ENCODE measurements at places on chromosomes 13 and 19.
A peak's percentile ranks its signal among the peaks of the same experiment; 100 is the strongest.

DNA sequence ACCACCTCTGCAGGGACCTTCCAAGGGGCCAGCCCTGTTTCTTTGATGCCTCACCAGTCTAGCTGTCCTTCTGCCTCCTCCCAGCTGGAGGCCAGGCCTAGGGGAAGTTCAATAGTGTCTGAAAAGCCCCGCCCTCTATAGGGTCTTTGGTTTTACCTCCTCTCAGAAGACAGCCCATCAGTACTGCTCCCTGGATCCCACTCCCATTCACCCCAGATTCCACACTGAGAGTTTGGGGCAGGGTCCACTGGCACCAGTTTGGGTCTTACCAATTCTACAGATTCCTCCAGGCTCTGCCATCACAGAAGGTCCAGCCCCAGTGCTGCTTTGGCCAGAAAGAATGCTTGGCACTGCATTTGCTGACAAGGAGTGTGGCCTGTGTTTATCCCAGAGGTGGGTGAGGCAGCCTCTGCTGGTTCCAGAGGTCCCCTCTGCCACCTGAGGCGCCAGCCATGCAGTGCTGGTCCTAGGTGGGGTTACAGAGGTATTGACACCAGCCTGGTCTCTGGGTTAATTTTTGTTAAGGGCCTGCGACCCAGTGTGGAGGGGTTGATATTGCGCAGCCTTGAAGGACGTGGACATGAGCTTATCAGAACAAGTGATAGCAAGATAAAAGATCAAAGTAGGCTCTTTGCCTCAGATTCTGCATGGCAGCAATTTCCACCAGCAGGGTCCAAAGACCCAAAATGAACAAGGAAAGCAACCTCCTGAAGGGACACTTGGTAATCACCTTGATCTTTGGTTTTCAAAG, 41.4 kb upstream of the IGSF23 start:
- DNase-seq, result no peak

DNA sequence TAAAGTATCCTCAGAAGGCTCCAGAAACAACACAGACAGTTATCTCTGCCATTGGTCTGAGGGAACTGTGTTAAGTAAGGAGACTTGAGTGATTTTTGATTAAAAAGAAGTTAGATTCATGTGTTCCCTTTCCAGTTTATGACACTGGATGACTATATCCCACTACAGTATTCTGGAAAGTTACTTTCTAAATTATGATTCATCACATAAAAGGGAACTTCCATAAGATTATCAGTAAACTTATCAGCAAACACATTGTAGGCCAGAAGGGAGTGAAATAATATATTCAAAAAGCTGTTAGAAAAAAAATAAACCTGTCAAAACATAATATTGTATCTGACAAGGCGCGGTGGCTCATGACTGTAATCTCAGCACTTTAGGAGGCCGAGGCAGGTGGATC, 700.0 kb downstream of the SLITRK6 start:
- DNase-seq, result no peak

GRCh38 chr13:43688227-43688907, 98.4 kb downstream of the ENOX1 start:
- no peak for DNase-seq

DNA sequence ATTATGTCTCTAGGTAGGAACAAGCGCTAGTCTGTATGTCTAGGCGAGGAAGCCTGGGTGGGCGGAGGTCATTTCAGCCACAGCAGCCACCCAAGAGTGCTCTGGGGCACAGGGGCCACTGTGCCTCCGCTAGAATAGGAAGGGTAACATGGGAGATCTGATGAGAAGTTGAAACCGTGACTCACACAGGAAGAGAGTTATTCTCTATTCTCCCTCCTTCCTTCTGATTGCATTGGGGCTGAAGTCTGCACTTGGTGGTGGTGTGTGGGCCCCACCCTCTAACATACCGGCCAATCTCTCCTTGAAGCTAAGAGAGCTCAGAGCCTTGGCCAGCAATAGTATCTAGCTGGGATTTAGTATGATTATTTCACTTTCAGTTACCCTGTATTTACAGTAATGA, 20.3 kb upstream of the GGACT start:
- DNase-seq, result no peak

DNA sequence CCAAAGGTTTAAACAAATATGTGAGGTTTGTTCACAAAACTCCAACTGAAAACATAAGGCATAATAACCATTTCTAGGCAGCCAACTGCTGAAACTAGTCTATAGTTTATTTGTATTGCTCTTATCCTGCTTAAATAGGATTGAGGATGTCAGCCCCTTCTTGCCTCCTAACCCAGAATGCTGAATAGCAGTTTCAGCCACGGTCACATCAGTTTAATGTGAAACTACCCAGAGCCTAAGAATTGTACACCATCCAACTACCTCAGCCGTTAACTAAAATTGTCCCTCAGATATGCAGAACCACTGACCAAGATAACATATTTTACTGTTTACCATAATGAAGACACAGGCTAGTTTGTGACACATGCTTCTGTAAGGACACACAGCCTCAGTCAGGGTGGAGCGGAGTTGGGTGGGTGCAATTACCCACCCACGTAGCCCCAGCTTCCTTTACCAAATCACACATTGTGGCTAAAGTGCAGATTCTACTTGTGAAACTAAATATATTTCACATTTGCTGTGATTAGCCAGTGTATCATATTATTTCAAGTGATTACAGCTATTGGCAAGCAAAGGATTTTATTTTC, 259.9 kb downstream of the EFNB2 start:
- DNase-seq, result no peak

GRCh38 chr19:13072188-13072908, 30.3 kb downstream of the LYL1 start:
- DNase-seq, result no peak

DNA sequence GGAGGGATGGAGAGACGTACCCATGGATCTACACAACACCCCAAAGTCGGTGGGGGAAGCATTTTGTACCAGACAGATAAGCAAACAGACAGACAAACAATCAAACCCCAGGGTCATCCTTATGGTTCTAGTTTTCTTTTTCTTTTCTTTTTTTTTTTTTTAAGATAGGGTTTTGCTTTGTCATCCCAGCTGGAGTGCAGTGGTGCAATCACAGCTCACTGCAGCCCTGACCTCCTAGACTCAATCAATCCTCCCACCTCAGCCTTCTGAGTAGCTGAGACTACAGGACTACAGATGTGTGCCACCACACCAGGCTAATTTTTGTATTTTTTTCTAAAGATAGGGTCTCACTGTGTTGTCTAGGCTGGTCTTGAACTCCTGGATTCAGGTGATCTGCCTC, 17.9 kb upstream of the FBL start:
- no peak for DNase-seq

GRCh38 chr13:35936246-35936978, 194.8 kb downstream of the DCLK1 start:
- DNase-seq, result no peak

DNA sequence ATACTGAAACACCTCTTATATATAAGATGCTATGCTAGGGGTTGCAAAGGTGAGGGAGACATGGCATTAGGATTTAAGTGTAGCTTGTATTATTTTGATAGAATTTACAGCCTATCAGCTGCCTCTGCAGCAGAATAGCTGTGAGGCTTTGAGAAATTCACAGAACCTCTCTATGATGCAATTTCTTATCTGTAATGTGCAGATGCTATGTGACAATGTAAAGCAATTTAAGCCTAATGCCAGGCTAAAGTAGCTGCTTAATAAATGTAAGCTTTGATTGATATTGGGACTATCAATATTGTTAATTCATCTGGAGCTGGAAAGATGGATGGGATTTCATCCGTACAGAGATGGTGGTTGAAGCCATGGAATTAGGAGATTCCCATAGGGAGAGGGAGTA, 1.6 kb downstream of the ADGRE3 start:
- no peak for DNase-seq

DNA sequence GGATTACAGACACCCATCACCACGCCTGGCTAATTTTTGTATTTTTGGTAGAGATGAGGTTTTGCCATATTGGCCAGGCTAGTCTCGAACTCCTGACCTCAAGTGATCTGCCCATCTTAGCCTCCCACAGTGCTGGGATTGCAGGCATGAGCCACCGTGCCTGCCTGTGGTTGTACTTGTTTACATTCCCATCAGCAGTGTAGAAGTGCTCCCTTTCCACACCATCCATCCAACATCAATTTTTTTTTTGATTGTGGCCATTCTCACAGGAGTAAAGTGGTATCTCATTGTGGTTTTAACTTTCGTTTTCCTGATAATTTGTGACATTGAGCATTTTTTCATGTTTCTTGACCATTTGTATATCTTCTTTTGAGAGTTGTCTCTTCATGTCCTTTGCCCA, 1019.4 kb upstream of the SLC10A2 start:
- no peak for DNase-seq

GRCh38 chr13:32905063-32905863, 111.0 kb upstream of the KL start:
- DNase-seq, result no peak

GRCh38 chr13:75365724-75366173, 116.2 kb downstream of the TBC1D4 start:
- peak; percentile 17 for DNase-seq

DNA sequence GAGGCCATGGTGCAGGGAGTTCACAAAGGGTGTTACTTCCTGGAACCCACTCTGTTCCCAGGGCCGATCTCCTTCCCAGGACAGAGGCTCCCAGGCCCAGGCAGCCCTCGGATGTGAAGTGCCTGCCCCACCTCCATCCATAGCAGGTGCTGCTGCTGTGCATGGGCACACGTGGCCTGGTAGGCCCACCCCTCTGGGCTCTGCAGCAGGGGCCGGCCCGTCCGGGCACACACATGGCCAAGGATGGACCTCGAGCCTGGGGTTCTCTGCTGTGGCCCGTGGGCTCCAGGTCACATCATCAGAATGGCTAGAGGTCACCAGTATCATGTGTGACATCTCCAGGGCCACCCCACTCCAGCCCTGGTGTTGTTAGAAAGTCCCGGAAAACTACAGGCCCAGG, 71.8 kb downstream of the GADD45B start:
- DNase-seq, result no peak

GRCh38 chr19:2345794-2346663, 14.0 kb upstream of the TMPRSS9 start:
- no peak for DNase-seq

GRCh38 chr13:70893832-70894231, 785.6 kb upstream of the KLHL1 start:
- DNase-seq, result no peak

- no peak for DNase-seq
Observed at GRCh38 chr13:51122868-51123566, 11.9 kb upstream of the C13orf42 start.

- no peak for DNase-seq
Observed at GRCh38 chr13:50236898-50237318, 221.7 kb downstream of the KCNRG start.

- DNase-seq, result no peak
Observed at GRCh38 chr19:18292462-18292809, 11.0 kb upstream of the JUND start.

DNA sequence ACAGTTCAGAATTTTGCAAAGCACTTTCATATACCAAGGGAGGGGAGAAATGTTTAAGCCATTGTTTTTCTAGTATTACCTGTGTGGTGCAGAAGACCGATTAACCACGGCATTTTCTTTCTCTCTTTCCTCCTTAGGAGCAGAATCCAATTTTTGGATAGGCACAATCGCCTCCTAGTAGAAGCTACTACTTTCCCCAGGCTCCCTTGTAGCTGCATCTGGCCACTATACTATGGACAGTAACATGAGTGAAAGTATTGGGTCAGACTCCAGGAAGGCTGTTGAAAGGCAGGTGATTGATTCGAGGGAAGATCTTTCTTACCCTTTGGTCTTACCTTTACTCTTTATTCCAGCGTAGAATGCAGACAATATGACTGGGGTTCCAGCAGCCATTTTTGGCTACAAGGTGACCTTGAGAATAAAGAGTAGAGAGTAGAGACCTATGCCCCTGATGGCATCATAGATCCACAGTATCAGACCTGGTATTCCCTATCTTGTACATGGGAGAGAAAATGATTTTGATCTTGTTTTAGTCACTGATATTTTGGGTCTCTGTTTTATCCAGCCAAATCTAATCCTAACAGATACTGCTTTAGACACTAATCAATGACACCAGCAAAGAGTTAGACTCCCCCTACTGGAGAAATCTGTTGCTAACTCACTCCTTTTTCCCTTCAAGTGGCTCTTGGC, 77.0 kb downstream of the LRRC63 start:
- DNase-seq, result peak; percentile 67

DNA sequence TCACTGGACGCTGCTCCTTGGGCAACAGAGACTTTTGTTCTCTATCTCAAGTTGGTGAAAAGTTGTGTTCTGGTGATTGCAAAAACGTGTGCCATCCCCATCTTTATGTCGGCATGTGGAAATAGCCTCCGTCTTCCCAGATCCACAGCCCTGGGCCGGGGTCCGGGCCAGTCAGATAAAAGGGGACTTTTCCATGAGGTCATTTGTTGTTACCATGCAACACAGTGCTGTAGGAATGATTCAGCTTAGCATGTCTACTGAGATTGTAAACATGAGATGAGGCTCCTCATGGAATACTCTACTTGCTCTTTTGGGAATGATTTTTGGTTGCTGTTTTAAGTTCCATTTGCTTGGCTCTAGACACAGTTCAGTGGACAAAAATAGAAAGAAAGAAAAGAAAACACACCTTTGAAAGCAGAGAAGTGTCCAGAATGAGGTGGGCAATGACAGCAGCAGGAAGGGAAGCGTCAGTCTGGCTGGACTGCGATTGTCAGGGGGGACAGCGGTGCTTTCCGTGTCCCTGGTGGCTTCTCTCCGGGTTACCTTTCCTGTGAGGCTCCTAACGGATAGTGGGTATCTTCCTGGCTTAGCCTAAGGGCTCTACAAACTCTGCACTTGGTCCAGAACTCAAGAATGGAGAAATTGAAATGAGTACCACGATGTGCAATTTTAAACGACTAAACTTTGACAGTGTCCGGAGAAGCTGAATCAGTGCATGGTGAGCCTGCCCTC, 91.6 kb downstream of the TEX29 start:
- DNase-seq, result no peak

- DNase-seq, result no peak
Observed at GRCh38 chr19:55482156-55482961, 2.6 kb upstream of the NAT14 start.

DNA sequence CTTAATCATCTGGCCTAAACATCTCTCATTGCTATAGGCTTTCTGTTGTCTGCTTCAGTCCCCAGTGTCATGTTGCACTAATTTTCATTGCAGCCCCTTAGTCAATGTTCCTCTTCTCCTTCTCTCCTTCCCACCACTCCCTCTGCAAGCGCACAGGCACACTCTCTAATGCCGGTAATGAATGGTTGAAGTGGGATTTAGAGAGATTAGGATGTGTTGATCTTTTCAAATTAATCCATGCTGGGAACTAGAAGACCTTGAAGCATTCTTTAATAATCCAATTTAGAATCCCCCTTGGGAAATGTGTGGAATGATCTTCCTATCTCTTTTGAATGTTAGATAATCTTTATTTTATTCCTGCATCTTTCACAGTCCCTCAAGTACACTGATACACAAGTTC, 33.2 kb upstream of the NDFIP2 start:
- no peak for DNase-seq

- DNase-seq, result peak; percentile 83
Observed at GRCh38 chr13:49938314-49938713, 2.2 kb upstream of the SPRYD7 start.

DNA sequence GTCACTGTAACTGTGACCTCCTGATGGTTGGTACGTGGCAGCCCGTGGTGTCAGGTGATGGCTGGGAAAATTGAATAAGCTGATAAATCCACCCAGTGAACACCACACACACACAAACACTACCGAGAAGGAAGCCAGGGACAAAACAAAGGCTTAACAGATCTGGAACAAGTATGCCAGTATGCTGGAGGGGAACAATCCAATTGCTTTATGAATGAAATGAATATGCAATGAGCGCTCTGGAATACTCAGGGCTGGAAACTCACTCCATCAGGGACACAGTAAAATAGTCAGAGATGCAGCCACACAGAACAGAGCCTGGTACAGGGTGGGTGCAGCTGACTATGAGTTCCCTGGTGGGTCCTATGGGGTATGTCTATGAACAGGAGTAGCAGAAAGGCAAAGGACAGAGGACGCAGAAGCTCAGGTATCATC, 16.7 kb downstream of the TMTC4 start:
- DNase-seq, result no peak
